ENCODE measurements at places on chromosomes 13 and 19.

DNA sequence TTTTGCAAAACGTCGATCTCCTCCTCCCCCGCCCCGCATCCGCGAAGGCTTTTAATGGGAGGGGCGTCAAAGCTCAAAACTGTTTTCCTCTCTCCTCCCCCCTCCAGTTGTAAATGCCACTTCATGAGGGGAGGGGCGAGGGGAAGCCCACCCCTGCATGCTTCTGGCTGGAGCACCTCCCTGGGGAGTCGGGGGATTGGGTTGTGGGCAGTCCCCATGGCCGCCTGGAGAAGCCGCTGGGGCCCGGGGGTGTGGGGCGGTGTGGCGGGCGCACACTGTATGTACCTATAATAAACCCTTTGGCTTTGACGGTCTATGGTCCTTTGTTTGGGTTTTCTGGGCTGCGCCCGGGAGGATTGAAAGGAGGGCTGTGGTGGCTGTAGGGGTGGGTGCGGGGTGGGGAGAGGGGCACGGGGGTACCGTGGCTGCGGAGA lies 505 bp upstream of the SHKBP1 start:
- peak; percentile 74 for DNase-seq

DNA sequence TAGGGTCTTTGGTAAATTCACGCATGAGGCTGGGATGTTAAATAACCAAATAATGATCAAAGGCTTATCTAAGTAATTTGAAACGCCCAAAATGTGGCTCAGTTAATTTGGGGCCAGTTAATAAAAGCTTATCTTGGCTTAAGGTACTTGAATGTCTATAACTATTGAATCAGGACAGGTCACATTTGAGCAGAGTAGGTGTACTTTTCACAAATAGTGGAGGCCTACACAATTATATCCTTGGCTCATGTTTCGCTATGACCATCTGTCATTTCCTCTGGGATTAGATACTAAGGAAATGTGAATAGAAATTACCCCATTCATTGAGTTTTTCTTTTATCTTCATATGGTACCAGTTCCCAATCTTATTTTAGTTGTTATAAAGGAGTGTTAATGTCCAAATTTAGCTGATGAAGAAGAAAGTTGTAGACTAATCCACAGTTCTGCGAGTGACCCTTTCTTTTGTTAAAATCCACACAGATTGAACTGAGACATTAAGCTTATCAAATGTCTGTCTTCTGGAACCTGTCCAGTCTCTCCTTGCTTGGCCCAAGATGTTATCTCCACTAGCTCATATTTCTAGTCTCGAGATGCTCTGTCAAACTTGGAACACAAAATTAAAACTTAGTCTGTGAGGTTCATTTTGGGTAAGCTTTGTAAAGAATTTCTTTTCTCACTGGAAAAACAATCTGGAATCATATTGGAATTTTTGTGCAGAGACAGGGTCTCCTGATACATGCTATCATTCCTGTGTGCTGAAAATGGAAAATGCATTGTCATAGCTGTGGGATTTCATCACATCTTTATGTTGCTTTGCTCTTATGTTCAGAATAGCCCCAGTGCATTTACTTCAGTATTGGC lies 31.0 kb downstream of the SLAIN1 start:
- no peak for DNase-seq

- peak; percentile 67 for DNase-seq
Measured at GRCh38 chr19:41376241-41376997, at the start of gene TMEM91. Gene TMEM91, plus strand, starts transcription at chr19:41376533. Its CDS starts 1,777 bp downstream, at chr19:41378310.

DNA sequence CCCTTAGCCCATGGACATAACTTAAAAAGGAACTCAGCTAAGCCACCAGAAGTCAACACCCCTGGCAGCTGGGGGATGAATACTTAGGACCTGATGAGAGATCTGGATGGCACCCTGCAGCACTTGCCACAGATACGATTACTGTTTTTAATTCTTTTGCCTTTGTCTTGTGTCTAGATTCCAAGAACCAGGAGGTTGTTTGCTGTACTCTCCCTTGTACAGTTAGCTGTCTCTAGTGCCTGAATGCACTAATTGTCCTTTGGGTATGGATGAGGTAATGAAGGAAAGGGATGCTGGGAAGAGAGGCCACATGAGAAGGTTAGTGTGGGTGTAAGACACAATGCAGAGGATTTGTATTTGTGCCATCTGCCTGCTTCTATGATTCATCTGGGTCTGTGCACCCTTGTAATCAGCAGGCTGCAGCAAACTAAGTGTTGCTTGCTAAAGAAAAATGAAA lies 385.8 kb downstream of the KCNRG start:
- DNase-seq = no peak

GRCh38 chr19:33948651-33949335 lies 152.1 kb downstream of the KCTD15 start:
- no peak for DNase-seq

DNA sequence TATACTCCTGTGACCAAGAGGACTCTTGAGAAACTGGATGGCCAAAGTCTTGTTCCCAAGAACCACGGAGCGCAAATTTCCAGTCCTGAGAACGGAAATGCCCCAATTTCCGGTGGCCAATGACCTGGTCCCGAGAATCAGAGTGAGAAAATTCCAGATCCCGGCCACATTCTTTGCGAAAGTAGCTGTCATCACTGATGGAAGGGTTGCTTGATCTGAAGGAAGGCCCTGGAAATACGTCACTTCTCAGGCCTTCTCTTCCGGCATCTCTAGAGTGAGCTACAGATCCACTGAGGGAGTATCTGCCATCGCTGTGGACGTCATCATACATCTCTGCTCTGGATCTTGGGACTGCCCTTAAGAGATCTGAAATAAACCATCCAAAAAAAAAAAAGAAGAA lies 7.5 kb downstream of the SUGP2 start:
- DNase-seq = no peak

DNA sequence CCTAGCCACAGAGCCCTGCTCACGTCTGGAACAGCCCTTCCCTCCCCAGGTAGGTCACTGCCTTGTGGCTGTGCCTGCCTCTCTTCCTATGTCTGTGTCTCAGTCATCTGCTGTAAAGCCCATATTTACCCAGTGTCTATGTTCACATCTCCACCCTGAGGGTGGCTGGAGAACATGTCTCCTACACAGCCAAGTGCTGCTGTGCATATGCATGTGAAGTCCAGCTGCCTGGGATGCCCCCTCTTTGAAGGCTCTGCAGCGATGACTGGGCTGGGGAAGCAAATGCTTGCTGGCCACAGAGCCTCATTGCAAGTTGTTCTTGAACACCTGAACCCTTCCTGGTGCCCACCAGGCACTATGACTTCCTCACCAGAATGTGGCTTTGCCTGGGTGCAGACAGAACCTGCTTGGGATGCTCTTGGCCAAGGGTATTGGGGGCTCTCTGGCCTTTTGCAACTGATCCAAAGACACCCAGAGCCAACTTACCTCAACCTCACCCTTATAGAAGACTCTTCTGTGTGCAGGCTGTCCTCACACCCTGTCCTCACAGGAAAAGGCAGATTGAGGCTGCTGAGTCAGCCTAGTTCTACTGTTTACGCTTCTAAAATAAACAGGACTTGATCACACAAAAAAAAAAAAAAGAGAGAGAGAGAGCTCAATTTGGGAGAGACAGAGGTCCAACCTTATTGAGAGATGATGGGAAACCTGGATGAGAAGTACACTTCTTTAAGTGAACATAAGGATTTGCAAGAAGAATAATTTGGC lies 26.5 kb downstream of the MRPL57 start:
- no peak for DNase-seq

DNA sequence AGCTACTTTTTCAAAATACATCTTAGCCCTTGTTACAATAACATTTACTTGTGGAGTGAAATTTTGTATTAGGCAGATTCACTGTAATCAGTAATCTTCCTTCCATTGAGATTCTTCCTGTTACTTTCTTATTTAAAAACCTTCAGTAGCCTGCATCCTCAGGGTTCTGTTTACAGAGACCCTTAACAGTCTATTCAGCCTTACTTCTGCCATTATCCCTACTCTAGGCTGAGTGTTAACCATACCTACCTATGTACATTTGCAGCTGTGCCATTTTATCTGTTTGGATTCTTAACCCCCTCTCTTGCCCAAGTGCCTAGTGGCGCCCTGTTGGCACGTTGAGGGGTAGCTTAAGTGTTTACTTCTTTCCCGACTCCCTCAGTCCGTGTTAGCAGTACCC lies 71.9 kb downstream of the LRCH1 start:
- no peak for DNase-seq

GRCh38 chr19:49422407-49423070 lies 702 bp downstream of the PTH2 start:
- DNase-seq = peak; percentile 78

DNA sequence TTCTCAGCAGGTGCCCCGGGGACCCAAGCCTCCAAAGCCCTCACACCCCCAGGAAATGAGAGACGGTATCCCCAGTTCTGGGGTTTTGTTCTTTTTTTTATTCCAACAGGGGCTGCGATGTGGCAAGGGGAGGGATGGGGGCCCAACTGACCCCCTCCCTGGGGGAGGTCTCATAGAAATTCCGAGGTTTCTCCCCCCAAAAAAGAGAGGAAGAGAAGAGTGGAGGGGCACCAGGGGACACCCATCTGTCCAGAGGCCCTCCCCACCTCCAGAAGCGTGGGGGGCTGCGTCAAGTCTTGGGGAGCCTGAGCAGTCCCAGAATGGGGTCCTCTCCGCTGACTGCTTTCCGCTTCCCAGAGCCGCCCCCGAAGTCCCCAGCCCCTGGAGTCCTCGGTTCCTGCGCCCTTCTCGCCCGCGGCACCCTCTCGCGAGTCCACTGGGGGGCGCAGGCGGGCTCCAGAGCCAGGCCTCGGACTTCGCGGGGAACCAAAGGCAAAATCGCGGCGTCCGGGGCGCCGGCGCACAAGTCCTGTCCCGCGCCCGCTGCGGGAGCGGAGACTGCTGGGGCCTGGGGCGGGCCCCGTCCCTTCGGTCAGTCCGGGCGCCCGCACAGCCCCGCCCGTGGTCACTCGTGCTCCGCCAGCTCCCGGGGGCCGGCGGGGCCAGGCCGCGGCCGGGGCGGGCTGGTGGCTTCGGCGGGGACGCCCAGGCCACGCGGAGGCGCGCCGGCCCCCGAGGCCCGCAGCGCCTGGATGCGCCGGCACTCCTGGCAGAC lies 4.4 kb upstream of the ATP1A3 start:
- peak; percentile 71 for DNase-seq

GRCh38 chr13:76851961-76852360 lies 34.2 kb downstream of the KCTD12 start:
- no peak for DNase-seq

Measured in activated effector memory CD4-positive, alpha-beta T cell treated with anti-CD3 and anti-CD28 coated beads, Interleukin-2, amount 50 U/mL, for 16 hours (primary cell).